ENCODE measurements at places on chromosomes 5 and 9.

GRCh38 chr9:128470560-128470959 is 14.8 kb downstream of the ODF2 start:
- no peak for DNase-seq

- DNase-seq, result no peak
Measured at GRCh38 chr5:150163547-150164059, 3.0 kb upstream of the CDX1 start.

DNA sequence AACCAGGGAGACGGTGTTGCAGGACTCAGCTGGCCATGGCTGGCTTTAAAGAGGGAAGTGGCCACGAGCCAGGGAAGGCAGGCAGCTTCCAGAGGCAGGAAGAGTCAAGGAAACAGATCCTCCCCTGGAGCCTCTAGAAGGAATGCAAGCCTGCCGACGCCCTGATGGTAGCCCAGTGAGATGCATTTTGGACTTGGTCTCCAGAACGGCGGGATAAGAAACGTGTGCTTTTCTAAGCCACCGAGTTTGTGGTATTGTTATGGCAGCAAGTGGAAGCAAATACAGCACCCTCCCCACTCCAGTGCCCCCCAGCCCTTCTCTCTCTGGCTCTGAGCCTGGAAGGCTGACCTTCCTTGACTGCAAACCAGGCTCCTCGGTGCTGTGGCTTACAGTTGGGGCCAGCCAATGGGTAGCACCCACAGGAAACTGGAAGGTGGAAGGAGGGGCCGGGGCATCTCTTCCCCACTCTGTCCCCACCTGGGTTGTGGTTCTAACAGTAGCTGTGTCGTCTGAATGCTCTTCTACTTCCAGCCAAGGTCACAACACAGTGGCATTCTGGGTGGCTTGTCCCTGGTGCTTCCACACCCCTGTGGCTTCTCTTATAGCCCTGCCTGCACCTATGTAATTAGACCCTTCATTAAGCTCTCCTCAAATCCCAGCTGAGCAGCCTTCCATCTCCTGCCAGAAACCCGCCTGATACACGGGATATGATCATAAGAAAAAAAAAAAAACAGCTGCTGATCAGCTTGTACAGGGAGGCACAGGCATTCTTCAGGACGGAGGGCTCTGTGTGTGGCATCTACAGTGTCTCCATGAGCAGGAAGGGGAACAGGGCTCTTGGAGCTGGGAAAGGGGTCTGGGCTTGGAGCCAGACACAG is 29.9 kb upstream of the UNC5A start:
- DNase-seq, result no peak

DNA sequence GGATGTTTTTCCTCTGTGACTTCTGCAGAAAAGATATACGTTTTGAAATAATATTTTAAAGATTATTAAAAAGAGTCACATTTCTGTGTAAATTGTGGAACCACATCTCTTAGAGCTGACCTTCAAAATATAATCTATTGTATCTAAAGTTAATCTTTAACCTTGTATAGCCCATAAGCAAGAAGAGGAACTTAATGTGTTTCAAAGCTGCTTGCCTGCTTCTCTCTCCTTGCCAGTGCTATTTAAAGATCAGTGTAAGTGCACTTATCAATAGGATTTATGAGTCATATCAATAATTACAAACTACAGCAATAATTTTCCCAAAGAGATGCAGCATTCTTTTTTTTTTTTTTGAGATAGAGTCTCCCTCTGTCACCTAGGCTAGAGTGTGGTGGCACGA is 29.4 kb upstream of the GDA start:
- no peak for DNase-seq

All from NCI-H774 (cell line).